Stimulated activated CD4-positive, alpha-beta T cell treated with anti-CD3 and anti-CD28 coated beads, Interleukin-1b, Interleukin-23, amount 100 ng/mL, for 1 hour (primary cell): ENCODE measurements at places on chromosomes 3 and 15.
A peak's percentile ranks its signal among the peaks of the same experiment; 100 is the strongest.

GRCh38 chr3:37551857-37552256 lies 309.8 kb upstream of the CTDSPL start:
- DNase-seq: no peak

GRCh38 chr3:66629982-66630368 lies 129.2 kb upstream of the LRIG1 start:
- no peak for DNase-seq

GRCh38 chr3:42701371-42702065 lies 1.1 kb downstream of the HHATL start:
- peak; percentile 20 for DNase-seq

DNA sequence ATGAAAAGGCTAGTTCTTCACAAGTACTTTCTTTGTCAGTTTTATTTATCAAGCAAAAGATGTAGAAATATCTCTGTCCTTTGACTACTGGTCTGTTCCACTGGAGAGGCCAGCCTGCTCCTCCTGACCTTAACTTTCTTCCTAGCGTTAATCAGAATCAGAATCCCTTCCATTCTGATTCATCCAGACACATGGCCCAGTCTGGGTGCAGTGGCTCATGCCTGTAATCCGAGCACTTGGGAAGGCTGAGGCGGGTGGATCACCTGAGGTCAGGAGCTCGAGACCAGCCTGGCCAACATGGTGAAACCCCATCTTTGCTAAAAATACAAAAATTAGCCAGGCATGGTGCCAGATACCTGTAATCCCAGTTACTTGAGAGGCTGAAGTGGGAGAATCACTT lies 32.0 kb upstream of the MANF start:
- DNase-seq: no peak

DNA sequence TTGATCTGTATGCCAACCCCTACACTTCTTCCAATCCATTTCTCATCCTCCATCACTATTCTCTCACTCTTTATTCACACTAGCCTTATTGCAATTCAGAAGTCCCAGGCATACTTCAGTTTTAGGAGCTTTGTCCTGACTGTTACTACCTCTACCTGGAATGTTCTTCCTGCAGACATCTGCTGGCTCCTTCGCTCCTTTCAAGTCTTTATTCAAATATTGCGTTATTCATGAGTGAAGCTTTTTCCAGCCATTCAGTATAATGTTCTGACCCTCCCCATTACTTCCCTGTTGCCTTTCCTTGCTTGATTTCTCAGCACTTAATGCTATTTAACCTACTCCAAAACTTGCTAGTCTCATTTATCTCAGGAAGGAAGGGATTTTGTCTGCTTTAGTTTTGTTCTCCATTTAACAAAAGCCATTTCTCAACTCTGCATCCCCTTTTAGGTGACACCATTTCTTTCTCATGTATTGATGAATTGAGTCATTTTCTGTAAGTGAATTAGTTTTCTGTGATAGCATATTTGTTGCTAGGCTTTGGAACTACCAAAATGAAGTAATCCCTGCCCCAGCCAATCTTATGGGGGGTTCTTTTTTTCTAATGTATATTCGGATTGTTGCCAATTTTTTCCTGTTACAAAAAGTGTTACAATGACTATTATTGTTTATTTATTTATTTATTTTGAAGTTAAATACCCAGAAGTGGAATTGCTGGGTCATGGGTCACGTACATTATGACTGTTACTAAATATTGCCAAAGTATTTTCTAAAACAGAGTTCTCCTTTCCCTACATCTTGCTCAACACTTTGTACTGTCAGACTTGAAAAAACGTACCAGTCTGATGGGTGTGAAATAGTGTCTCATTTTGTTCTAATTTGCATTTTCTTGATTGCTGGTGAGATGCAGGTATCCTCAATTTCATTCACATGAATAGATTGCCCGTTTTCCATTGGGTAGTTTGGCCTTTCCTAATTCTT lies 9.4 kb downstream of the ATP11B start:
- DNase-seq: no peak

DNA sequence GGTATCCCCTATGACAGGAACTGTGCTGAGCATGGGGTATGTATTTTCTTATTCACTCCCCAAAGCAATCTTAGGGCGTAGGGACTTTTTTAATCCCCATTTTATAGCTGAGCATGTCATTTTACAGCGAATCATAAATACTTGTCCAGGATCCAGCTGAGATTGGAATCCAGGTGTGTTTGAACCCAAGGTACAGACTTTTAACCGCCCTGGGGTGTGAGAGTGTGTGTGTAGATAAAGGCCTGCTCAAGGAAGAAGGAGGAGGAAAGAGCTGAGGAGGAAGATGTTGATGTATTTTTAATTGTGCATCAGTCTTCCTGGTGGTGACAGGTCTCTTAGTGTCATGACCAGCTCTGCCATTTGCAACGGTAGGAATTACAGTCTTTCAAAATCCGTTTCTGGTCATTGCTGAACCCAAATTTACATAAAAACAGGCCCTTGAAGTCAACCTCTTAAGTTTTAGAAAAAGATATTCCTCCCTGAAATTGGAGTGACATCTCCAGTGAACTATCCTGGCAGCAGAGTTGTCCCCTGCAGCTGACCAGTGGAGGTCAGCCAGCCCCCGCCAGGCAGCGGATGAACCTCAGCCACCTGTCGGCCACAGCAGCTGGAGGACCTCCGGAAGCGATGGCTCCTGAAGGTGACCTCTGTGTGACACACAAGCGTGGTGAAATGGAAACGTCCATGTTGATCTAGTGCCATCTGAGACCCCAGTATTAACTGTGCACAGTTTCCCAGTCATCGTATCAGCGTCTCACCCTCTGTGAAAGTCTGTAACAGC lies 92.8 kb upstream of the MITF start:
- DNase-seq: no peak

- DNase-seq: no peak
Measured at GRCh38 chr15:44603126-44603525, 60.3 kb downstream of the SPG11 start.

DNA sequence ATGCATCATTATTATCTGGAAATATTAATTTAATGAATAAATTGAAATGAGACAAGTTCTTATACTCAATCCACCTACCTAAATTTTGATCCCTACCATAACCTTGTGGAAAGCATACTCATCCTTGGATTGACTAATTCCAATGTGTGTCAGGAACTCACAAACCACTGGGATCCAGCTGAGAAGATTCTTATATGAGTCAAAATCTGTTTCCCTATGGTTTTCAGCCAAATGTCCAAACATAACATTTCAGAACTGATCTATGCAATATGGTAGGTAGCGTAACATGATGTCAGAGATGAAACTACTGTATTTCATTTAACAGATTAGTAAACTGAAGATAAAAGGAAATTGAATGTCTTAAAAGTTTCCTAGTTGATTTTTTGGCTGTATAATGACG lies 250.0 kb downstream of the PLOD2 start:
- DNase-seq: no peak

GRCh38 chr15:67783303-67783702 lies 42.0 kb upstream of the SKOR1 start:
- DNase-seq: no peak
